Dermis microvascular lymphatic vessel endothelial cell (primary cell): ENCODE measurements at places on chromosomes 1 and 21. TPM values are rescaled to one million over a fixed set of nuclear protein-coding genes. Genes with fewer than 3 reads are reported as not detected.

- no peak for DNase-seq
Measured at GRCh38 chr1:41417746-41418145, 56.5 kb downstream of the FOXO6 start.

DNA sequence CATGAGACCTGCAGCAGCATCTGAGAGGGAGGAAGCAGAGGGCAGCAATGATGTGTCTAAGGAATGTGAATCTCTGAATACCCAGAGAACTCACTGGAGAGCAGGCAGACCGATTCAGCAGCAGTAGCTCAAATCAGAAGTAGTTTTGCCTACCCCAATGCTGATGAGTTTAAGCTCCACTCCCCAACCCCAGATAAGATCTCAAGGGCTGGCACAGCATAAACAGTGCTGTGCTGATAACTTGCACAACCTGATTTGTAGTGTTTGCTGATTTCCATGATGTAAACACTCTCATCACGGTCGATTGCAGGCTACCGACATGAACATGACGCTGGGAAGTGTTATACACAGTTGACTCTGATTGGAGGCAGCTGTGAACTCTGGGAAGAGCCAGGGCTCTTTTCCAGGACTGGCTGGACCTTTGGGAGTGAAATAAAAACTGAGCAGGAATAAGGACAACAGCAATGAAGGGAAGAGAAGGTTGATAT, 11.2 kb upstream of the HMGCS2 start:
- DNase-seq: no peak

DNA sequence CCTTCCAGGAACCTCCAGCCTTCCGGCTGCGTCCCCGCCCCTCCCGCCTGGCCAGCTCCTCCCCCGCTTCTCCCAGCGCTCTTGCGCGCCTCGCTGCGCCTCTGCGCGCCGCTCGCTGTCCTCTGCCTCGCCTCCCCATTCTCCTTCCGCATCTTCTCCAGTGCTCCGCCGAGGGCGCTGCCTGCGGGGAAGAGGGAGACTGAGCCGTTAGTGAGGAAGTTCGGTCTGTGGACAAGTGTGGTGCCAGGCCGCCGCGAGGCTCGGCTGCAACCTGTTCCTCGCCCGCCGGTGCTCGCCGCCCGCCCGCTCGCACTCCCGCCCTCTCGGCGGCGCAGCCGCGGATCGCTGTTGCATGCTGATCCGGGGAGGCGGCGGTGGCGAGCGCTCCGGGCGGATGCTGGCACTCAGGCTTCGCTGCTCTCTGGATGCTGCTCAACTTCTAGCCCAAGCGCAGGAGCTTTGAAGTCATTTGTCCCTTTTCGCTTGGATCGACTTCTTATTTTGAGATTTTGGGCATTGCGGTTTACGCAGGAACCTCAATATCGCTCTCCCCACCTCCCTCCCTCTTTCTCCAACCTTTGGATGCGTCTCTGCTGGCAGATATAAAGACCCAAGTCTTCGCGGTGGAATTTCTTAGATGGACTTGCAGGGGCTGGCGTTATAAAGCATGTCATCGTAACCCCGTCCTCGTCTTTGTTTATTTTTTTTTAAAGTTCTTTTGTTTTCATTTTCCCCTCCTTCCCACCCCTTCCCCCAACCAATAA, 614 bp upstream of the CACNA1E start:
- DNase-seq: peak; percentile 5

GRCh38 chr21:14520535-14520934, 25.6 kb downstream of the SAMSN1 start:
- DNase-seq: no peak

GRCh38 chr1:18989176-18989799, 32.8 kb upstream of the IFFO2 start:
- no peak for DNase-seq

Gene LMOD1
- under 0.01 TPM in 1 of 2 replicates, not detected in the other for total RNA-seq

Gene ASPM
- total RNA-seq: 8.1 and 26.2 TPM in 2 replicates
